Neural progenitor cell (in vitro differentiated cells): ENCODE measurements at places on chromosomes 7 and 10. TPM values are rescaled to one million over a fixed set of nuclear protein-coding genes. Genes with fewer than 3 reads are reported as not detected.

- no peak overlapping the region for H3K27ac ChIP-seq
- no peaks in the 10 kb centered on the region for H3K36me3 ChIP-seq
- H3K4me1 ChIP-seq, result no peaks in the 10 kb centered on the region
- no peak overlapping the region for H3K4me3 ChIP-seq
- no peaks in the 10 kb centered on the region for H3K27me3 ChIP-seq
These were observed 42.9 kb upstream of the TRIM24 start for GRCh38 chr7:138417078-138417700.

Gene HBP1
- total RNA-seq, result 71.7 and 121 TPM in 2 replicates

- no peaks in the 10 kb centered on the region for H3K36me3 ChIP-seq
- no peak overlapping the region for H3K4me3 ChIP-seq
- no peaks in the 10 kb centered on the region for H3K4me1 ChIP-seq
- no peak overlapping the region for H3K27ac ChIP-seq
- DNase-seq, result no peak
These were observed 8.1 kb downstream of the THNSL1 start for GRCh38 chr10:25024528-25024927.

GRCh38 chr10:43570971-43571370 lies 3.4 kb downstream of the ZNF239 start:
- no peak for DNase-seq
- peaks cover 13% of the 10 kb centered on the region for H3K4me1 ChIP-seq
- H3K36me3 ChIP-seq, result no peaks in the 10 kb centered on the region
- H3K27me3 ChIP-seq, result peaks cover 30% of the 10 kb centered on the region

DNA sequence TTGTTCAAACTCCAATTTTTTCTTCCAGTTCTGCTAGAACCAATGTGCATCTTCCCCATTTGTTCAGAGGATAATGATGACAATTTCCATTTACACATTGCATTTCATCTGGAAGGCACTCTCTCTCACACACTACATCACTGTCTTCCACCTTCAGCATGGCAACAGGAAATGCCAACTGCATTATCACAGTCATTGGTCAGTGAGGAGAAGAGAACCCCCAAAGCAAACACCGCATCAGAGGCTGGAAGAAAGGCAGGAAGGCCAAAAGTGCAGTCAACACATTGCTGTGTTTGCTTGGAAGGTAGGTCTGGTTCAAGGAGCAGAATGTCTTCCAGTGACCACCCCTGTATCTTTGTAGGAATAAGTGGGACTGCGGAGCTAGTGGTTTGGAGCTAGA lies 192.2 kb upstream of the RHOBTB1 start:
- H3K27ac ChIP-seq, result no peak overlapping the region
- no peak overlapping the region for H3K4me3 ChIP-seq
- no peaks in the 10 kb centered on the region for H3K36me3 ChIP-seq
- no peaks in the 10 kb centered on the region for H3K4me1 ChIP-seq
- no peak for DNase-seq
- no peaks in the 10 kb centered on the region for H3K27me3 ChIP-seq

Gene STAMBPL1
- 1.6 and 1.9 TPM in 2 replicates for total RNA-seq

- H3K4me3 ChIP-seq, result no peak overlapping the region
- peaks cover 12% of the 10 kb centered on the region for H3K4me1 ChIP-seq
- no peaks in the 10 kb centered on the region for H3K27me3 ChIP-seq
These were observed 279.5 kb downstream of the WDR37 start for GRCh38 chr10:1335642-1336041.

DNA sequence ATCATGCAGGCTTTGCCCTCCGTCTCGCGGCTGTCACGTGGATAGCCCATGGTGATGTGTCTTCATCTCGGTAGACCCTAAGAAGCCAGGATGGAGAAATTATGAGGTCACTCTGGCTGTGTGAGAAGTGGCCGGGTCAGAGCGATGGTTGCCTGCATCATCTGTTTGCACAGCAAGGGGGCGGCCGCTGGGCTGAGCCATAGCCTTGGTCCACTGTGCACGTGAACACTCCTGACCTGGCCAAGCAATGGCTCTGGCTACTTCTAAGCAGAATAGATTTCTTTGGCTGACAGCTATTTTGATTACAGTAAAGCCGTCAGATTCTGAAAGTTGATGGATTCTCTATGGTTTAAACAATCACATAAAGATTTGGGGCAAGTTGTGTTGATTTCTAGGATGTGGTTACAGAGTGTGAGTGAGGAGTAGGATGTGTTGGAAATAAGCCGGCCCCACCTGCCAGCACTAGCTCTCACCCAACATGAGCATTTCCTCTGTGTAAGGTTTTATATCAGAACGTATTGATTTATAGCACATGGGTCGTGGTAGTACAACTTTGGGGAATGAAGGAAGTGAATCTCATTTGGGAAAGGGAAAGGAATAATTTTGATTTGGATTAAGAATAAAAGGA lies 214.4 kb upstream of the GPR26 start:
- no peak overlapping the region for H3K27ac ChIP-seq
- H3K27me3 ChIP-seq, result no peaks in the 10 kb centered on the region
- DNase-seq, result peak; percentile 23
- H3K4me3 ChIP-seq, result no peak overlapping the region
- no peaks in the 10 kb centered on the region for H3K36me3 ChIP-seq

Gene SLC26A3
- total RNA-seq, result not detected in 2 replicates

DNA sequence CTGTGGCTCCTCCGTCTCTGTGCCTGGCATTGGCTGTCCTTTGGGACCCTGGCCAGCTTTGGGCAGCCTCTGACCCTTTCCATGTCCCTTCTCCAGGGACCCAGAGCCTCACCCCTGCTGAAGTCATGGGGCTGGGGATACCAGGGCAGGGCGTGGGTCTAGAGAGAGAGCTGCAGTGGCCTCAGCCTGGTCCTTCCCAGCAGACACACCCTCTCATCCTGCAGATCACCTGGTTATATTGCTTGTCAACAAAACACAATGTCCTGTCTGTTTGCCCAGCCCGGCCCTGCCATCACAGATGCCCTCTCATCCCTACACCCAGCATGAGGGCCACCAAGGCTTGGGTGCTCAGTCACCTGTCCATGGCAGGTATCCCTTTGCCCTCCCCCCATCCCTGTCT lies 1.8 kb downstream of the MUC17 start:
- no peak overlapping the region for H3K27ac ChIP-seq
- H3K36me3 ChIP-seq, result no peaks in the 10 kb centered on the region
- H3K4me3 ChIP-seq, result no peak overlapping the region
- H3K4me1 ChIP-seq, result peaks cover 14% of the 10 kb centered on the region
